T-cell (primary cell): ENCODE measurements at places on chromosomes 6 and 20. TPM values are rescaled to one million over a fixed set of nuclear protein-coding genes. Genes with fewer than 3 reads are reported as not detected.

DNA sequence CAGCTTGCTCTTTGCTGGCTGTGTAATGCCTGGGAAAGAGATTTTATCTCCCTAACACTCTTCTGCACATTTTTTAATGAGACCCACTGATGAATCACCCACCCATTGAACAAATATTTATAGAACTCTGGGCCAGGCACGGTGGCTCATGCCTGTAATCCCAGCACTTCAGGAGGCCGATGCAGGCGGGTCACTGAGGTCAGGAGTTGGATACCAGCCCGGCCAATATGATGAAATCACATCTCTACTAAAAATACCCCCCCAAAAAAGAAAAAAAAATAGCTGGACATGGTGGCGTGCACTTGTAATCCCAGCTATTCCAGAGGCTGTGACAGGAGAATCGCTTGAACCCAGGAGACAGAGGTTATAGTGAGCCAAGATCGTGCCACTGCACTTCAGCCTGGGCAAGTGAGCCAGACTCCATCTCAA lies 82.1 kb upstream of the SIRPA start:
- DNase-seq: no peak

GRCh38 chr6:8100159-8100854 lies 2.0 kb downstream of the EEF1E1 start:
- no peak for DNase-seq

DNA sequence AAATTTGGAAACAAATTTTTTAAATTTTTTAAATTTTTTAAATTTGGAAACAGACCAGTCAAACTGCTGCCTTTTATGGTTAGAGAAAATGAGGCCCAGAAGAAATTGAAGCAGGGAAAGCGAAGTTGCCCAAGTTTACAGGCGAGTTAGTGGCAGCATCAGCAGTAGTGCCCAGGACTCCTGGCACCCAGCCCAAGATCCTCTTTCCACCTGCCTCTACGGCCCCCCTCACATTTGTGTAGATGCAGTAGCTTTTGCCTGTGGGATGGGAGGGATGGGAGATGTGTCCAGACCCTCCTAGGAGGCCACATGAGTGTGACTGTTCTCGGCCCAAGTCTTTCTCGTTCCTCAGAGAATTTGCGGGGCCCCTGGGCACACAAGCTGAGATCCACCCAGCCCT lies 49.8 kb downstream of the HNF4A start:
- no peak for DNase-seq

TMEM74B gene
- not detected for total RNA-seq

GRCh38 chr6:161586887-161587286 lies 313.0 kb upstream of the AGPAT4 start:
- no peak for DNase-seq

TRIM40 gene
- not detected for total RNA-seq

PXMP4 gene
- 15.4 TPM for total RNA-seq

OR2B6 gene
- total RNA-seq: not detected

HUS1B gene
- total RNA-seq: 2.5 TPM

GRCh38 chr20:19903168-19903811 lies 113.9 kb upstream of the NAA20 start:
- no peak for DNase-seq

PRRT1 gene
- total RNA-seq: 2.0 TPM

- DNase-seq: no peak
Observed at GRCh38 chr6:167000759-167001158, 1.6 kb downstream of the CEP43 start.

GRCh38 chr20:46312075-46312944 lies 4.0 kb upstream of the CDH22 start:
- DNase-seq: no peak

ROS1 gene
- total RNA-seq: not detected

- DNase-seq: no peak
Observed at GRCh38 chr6:31690231-31691077, 9.6 kb upstream of the LY6G5C start.

OPRM1 gene
- total RNA-seq: not detected

LINC00237 gene
- not detected for total RNA-seq

TBC1D32 gene
- 10.7 TPM for total RNA-seq

- no peak for DNase-seq
Observed at GRCh38 chr6:95280686-95281273, 296.6 kb upstream of the MANEA start.

- no peak for DNase-seq
Observed at GRCh38 chr6:82959385-82959941, 106.2 kb downstream of the UBE3D start.

RPS21 gene
- total RNA-seq: 3,254 TPM

- no peak for DNase-seq
Observed at GRCh38 chr6:157013649-157014304, 236.6 kb downstream of the ARID1B start.

GRCh38 chr6:131804131-131804530 lies 3.7 kb upstream of the ENPP1 start:
- no peak for DNase-seq

ATRN gene
- total RNA-seq: 15.8 TPM

ZC3H12D gene
- 117 TPM for total RNA-seq

DNA sequence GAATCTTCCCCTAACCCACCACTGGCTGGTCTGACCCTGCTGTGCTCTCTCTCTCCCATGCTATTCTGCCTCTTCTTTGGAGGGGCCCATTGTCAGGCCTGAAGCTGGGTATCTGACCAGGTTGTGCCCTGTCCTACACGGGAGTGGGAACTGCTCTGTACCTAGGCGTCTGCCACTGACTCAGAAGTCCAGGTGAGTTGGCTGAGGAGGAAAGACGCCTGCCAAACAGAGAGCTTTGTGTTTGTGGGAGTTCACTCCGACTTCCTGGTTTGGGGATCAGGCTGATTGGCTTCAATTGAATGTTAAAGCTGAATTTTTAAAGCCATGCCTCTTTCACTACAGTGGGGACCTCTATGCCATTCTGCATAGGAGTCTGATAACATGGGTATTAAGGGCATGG lies 136.0 kb downstream of the CCDC170 start:
- no peak for DNase-seq

DNA sequence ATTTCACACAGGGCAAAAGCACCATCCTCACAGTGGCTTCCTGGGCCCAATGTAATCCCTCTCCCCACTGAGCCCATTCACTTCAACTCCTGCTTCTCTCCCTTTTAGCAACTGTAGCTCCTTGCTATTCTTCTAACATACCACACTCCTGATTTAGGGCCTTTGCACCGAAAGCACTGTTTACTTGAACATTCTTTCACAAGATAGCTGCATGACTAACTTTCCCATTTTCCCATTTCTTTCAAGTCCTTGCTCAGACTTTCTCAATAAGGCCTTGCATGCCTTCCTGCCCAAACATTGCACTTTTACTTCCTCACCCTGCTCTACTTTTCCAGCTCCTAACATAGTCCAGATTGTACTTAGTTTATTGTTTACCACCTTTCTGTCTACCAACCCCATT lies 73.0 kb downstream of the SHPRH start:
- DNase-seq: no peak

TREM2 gene
- not detected for total RNA-seq

FANCE gene
- total RNA-seq: 11.7 TPM

DNA sequence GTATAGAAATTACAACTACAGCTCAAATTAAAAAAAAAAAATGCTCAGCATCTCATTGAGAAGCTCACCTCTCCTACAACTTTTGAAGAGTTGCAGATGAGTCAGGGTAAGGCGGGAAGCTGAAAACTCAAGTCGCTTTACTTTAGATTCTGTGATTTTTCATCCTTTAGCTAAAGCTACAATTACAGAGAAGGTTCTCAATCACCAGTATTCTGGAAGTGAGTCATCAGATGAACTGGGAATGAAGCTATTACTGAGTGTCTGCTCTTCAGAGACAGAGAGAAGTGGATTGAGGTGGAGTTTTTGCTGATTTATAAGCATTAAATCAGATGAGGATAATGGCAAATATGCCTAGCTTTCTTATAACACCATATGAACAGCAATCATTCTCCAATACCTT lies 91.9 kb downstream of the TFAP2A start:
- no peak for DNase-seq

GFRAL gene
- not detected for total RNA-seq

NCOA3 gene
- total RNA-seq: 68.9 TPM

TUBB2B gene
- 1.1 TPM for total RNA-seq

GRCh38 chr6:1001655-1002349 lies 308.9 kb upstream of the EXOC2 start:
- no peak for DNase-seq

DNA sequence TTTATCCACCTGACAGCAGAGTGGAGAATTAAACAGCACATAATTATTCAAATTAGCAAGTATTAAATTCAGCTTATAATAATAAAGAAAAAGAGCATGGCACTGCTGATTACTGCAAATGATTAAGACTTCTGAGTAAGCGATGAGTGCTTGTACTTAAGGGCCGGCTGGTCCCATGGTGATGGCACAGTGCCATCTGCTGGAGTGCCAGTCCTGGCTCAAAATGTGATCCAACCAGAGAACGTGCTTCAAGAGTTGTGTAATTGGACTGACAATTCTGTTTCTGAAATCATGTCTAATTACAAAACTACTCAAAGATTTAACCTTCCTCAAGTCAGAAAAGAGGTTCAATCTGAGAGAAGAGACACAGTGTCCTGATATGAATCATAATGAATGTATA lies 181.6 kb upstream of the RGS17 start:
- peak; percentile 2 for DNase-seq

OR2H2 gene
- not detected for total RNA-seq

FAM162B gene
- not detected for total RNA-seq

DNA sequence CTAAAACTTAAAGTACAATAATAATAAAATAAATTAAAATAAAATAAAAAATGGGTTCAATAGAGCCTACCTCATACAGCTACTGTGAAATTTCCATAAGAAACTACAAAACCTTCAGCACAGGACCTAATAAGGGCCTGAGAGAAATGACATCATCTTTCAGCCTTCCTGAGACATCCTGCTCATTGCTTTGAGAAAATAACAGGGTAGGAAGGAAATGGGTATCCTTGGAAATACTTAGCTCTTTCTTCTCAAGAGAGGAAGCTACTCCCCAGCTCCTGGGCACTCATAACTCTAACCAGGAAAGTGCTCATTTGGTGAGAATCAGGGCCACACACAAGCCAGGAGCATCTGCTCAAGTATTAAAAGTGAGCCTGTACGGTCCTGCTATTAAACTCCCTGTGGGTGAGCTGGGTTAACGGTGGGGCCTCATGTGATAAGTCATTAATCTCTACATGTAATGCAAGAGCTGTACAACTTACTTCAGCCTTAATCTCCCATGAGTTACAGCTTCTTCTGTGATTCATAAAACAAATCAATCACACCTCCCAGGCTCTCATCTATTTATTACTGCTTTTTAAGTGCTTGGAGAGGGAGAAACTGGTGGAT lies 141.4 kb downstream of the MAFB start:
- DNase-seq: no peak

ISM1 gene
- total RNA-seq: 6.2 TPM

GRCh38 chr6:36746251-36746650 lies 48.6 kb downstream of the RAB44 start:
- no peak for DNase-seq

VSX1 gene
- total RNA-seq: not detected

GRCh38 chr6:167116109-167116837 lies 6.6 kb upstream of the CCR6 start:
- no peak for DNase-seq

GRCh38 chr6:33433001-33433543 lies 13.2 kb downstream of the SYNGAP1 start:
- no peak for DNase-seq

- DNase-seq: no peak
Observed at GRCh38 chr6:43013097-43013842, 476 bp downstream of the MEA1 start.

DNA sequence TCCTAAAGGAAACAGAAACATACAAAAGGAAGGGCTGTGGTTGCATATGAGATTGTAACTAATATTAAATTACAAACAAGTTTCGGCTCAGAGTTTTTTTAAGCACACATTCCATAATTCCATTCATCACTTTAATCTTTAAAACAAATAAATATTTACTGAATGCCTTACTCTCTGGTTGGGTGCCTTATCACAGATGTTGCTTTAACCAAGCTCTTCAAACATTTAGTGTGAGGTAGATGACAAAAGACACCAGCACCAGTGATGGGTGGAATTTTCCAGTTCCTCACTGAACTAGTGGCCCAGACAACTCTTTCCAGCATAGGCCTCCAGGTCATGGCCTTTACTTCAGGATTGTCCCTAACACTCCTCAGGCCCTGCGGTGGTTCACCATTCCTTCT lies 58.7 kb downstream of the ARHGAP18 start:
- DNase-seq: no peak

COL10A1 gene
- total RNA-seq: not detected

TCEA2 gene
- total RNA-seq: 40.1 TPM

DNA sequence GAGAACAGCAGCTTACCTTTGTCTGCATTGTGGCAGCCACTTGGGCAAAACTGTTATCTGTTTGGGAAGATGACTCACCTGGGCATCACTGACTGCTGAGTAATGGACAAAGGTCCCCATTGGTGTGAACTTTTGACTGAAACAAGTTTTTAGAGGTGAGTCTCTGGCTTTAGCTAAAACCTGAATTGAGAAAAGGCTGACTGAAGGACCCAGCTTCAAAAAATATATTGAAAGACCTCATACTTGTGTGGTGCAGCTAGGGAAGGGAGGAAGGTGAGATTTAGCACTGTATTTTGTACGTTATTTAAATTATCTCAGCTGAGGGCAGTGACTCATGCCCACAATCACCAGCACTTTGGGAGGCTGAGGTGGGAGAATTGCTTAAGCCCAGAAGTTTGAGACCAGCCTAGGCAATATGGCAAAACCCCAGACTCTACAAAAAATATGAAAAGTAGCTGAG lies 4.5 kb upstream of the CITED2 start:
- DNase-seq: no peak

GRCh38 chr6:13648850-13649249 lies 33.7 kb downstream of the NOL7 start:
- no peak for DNase-seq

PRR18 gene
- total RNA-seq: not detected

DNA sequence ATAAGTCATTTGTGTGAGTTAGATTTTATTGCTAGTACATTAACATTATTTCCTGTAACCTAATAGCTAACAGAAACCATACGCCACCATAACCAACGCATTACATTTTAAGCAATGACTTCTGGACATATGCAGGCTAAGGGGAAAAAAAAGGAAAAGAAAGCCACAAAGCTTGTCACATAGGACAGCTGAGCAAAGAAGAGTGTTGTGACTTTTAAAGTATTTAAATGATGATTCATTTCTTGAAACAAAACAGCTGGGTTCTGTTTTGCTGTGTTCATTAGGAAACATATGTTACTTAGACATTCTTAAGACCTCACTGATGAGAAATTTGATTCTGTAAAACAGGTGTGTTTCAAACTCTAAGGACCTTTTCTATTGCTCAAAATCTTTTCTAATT lies 171.4 kb downstream of the COL9A1 start:
- no peak for DNase-seq

C20orf202 gene
- total RNA-seq: not detected

TFAP2A gene
- total RNA-seq: 0.69 TPM
